ENCODE measurements at places on chromosomes 4 and X.
A peak's percentile ranks its signal among the peaks of the same experiment; 100 is the strongest.

DNA sequence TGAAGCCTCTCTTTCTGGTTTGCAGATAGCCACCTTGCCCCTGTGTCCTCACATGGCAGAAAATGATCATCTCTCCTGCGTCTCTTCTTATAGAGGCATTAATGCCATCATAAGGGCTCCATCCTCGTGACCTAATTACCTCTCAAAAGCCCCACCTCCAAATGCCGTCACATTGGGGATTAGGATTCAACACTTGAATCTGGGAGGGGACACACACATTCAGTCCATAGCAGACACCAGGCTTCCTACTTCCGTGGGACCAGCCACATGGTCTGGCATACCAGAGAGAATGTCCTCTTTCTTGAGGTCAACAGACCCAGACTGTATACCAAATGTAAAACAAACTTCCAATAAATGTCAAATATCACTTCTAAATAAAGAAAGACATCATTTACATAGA lies 82.3 kb upstream of the S100G start:
- DNase-seq, result no peak

- DNase-seq, result no peak
These were observed 84.0 kb downstream of the NHSL2 start for GRCh38 chrX:71994601-71995000.

DNA sequence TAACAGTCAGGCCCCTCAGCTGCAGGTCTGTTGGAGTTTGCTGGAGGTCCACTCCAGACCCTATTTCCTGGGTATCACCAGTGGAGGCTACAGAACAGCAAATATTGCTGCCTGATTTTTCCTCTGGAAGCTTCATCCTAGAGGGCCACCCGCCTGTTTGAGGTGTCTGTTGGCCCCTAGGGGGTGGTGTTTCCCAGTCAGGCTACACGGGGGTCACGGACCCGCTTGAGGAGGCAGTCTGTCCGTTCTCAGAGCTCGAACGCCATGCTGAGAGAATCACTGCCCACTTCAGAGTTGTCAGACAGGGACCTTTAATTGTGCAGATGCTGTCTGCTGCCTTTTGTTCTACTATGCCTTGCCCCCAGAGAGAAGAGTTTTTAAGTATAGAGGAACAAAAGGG lies 160.8 kb downstream of the DKK2 start:
- no peak for DNase-seq

GRCh38 chr4:20445933-20446723 lies 194.4 kb downstream of the SLIT2 start:
- DNase-seq, result no peak

DNA sequence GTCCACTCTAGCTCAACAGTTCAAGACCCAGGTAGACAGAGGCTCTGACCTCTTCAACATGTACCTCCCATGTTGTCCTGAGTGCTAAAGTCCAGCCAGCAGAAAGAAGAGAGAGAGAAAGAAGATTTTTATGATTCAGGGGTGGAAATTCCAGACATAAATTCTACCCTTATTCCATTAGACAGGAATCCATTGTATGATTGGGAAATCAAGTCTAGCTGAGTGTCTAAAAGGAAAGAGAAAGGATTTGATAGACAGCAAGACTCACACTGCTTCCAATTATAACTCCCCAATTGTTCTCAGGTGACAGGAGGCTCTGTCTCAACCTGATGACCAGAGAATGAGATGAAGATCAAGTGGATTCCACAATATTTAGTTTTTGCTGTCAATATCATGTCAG lies 27.9 kb upstream of the PGM2 start:
- no peak for DNase-seq

- DNase-seq, result no peak
These were observed 2220.3 kb upstream of the AGA start for GRCh38 chr4:179662522-179662921.

DNA sequence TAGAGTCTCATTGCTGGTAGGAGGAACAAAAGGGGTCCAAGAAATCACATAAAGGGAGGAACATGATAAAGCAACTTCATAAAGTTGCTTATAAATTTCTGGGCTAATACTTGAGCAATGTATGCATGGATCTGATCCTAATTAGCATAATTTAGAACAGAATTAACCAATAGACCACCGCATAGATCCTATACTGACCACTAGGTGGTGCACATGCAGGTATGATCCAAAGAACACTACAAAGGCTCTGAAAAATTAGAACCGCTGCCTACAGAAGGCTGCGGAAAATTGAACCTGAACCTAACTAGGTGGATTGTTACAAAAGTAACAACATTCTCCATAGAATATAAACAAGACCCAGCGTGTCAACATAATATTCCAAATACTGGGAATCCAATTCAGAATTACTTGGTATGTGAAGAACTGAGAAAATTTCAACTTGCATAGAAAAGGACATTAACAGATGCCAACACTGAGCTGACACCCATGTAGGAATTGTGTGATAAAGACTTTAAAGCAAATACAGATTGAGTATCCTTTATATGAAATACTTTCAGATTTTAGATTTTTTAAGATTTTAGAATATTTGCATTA lies 23.3 kb downstream of the BRCC3 start:
- peak; percentile 19 for DNase-seq

DNA sequence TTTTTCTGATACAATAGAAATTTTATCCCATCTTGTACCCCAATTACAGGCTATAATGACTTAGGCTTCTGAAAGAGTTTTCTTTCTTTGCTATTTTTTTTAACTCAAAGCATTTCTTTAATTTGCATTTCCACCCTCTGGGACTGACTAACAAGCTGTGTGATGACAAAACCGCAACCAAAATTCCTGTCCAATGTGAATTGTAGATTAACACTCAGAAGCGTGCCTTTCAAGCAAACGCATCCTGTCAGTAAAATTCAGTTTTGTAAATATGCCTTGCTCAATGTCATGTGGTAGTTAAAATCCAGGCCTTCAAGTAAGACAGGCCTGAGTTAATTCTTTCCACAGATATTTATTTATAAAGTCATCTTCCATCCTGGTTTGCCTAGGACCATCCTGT lies 50.3 kb downstream of the STK32B start:
- DNase-seq, result no peak

DNA sequence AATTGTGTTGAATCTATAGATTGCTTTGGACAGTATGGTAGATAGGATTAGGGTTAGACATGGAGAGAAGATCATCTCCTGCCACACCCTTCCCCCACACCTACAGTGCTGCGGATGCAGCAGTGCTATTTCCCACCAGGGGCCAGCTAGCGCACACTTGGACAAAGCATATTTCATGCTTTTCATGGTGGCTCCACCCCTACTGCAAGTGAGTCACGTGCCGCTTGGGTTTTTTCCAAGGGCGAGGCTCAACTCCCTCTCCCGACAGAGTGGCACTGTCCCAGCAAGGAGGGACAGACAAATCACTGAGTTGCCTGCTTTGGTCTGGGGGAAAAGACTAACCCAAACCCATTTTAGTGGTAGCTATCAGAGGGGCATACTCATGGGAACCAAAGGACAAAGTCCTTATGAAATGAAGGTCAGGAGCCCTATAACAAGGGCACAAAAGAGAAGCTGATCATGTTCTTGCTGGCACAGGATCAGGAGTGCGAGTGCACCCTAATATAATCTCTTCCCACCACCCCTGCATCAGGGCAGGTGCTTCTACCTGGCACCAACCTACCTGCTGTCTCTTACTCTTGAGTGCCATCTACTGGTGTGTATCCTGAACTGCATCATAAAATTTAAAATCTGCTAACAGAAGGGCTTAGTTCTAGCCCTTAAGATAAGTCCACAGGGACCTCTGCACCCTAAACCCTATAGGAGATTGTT lies 55.1 kb upstream of the PGAM4 start:
- DNase-seq, result peak; percentile 14

GRCh38 chrX:41384051-41384705 lies 50.2 kb downstream of the DDX3X start:
- DNase-seq, result peak; percentile 23

GRCh38 chr4:93433840-93434239 lies 394.7 kb upstream of the ATOH1 start:
- no peak for DNase-seq

- no peak for DNase-seq
These were observed 23.1 kb upstream of the TMEM150C start for GRCh38 chr4:82584931-82585330.

GRCh38 chrX:68598841-68599240 lies 48.6 kb upstream of the STARD8 start:
- DNase-seq, result no peak

DNA sequence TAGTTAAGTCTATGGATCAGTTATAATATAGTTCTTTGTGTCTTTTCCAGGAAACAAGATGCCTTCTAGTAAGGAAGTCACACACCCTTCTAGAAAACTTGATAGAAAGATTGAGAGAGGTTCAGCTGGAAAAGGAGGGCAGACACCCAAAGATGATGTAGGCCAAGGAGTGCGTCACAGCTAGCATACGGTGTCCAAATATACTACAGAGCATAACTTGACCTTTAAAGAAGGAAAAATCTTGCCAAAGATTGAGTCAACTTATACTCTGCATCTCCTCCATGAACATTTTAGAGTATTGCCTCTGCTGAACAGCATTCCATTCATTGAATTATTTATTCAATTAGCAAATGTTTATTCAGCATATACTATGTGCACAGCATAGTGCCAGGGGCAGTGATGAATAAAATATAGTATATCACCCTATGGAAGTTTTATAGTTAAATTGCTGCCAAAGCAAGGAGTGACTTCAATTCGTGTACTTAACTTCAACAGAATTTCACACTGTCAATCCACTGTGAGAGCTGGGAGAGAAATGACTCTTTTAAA lies 51.9 kb upstream of the SLC6A14 start:
- no peak for DNase-seq

DNA sequence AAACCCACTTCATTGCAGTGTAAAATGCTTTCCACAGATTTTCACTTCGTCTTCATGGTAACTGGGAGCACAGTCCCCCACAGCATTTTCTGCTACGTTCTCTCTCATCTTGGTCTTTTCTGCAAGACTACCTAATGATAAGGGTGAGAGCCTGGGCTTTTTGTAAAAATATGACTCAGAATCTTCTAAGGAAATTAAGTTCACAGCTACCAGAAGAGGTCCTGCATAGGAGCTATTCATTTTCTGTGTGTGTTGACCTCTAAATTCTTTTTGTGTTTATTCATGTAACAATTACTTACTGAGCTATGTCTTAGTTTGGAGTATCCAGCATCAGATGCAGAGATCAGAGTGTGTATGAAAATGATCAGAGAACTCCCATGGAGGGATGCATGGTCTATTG lies 192.2 kb downstream of the CPEB2 start:
- no peak for DNase-seq

DNA sequence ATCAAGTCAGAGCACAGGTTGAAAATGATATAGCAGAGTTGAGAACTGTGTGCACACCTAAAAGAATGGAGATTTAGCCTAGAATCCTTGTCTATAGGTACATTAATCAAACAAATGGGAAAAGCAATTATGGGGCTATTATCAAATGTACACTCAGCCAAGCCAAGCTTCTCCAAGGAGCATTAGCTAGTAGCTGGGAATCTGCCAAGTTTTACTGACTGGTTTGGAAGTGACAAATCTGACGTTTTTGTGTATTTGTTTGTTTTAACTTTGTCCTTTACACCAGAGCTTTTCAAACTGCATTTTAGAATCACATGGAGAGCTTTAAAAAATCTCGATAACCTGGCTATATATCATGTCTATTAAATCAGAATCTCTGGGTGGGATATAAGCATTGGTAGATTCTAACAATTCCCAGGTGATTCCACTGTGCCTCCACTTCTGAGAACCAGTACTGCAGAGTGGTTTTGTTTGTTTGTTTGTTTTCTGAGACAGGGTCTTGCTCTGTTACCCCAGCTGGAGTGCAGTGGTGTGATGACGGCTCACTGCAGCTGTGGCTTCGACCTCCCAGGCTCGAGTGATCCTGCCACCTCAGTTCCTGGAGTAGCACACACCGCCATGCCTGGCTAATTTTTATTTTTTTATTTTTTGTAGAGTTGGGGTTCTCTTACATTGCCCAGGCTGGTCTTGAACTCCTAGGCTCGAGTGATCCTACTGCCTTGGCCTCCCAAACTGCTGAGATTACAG lies 279.8 kb downstream of the UNC5C start:
- DNase-seq, result no peak

- no peak for DNase-seq
These were observed 133.1 kb downstream of the ARAP2 start for GRCh38 chr4:36111172-36111571.

DNA sequence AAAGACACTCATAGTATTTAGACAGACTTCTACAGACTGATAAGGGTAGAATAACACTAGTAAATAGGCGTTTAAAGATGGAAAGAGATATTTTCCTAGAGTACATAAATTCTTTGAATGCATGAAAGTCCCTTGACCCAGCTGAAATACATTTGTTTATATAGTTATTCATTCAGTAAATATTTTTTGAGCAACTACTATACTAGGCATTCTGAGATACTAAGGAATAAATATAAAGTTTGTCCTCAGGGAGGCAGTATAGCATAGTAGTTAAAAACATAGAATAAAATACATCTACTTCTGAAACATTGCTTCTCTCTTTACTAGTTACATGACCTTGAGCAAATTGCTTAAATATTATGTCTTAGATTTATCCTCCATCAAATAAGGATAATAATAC lies 27.4 kb downstream of the HMGN5 start:
- DNase-seq, result no peak

GRCh38 chr4:104490770-104491480 lies 3.8 kb downstream of the CXXC4 start:
- DNase-seq, result peak; percentile 47

DNA sequence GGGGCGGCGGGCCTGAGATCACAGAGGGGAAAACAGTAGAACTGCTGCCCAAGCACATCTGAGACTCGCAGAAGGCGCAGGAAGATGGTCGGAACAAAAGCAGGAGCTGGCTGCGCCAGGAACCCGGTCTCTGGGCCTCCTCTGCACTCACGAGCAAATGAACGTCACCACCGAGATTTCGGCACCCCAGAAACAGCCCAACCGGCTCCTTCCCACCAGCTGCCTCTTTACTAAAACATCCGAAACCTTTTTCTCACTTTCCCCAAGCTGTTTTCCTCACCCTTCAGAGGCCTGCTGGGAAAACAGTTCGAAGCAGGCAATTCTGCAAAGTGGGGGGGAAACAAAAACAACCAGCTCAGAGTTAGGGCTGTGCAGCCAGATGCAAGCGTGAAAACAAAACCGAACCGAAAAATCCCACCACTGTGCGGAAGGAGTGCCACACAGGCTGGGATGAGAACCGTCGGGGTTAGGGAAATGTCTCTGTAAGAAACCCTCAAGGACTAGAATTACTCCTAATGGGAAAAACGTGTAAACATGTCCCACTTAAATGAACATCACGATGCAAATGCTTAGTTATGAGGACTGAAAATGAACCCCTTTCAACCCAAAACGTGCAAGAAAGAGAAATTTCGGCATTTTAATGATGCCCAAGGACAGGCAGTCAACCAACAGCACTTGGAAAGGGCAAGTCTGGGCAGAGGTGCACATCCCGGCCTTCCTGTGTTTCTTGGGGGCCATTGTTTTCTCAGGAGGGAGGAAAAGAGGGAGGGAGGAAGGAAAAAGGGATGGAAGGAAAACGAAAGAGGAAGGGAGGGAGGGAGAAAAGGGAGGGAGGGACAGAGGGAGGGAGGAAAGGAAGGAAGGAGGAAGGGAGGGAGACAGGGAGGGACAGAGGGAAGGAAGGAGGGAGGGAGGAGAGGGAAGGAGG lies 15.8 kb downstream of the DHRSX start:
- no peak for DNase-seq
